ENCODE measurements at places on chromosomes 1 and 21. TPM values are rescaled to one million over a fixed set of nuclear protein-coding genes. Genes with fewer than 3 reads are reported as not detected.

CBS gene
- total RNA-seq, result 2.7 TPM

SNAPIN gene
- 53.0 TPM for total RNA-seq

OR2L3 gene
- not detected for total RNA-seq

DEPDC1 gene
- total RNA-seq, result 6.8 TPM

NUP210L gene
- total RNA-seq, result 0.04 TPM

TMEM234 gene
- 8.7 TPM for total RNA-seq

TRIM17 gene
- 0.27 TPM for total RNA-seq

AMY2B gene
- total RNA-seq, result 21.2 TPM

All from muscle of leg (tissue), 16 donors.